ENCODE measurements at places on chromosomes 12 and 14.

DNA sequence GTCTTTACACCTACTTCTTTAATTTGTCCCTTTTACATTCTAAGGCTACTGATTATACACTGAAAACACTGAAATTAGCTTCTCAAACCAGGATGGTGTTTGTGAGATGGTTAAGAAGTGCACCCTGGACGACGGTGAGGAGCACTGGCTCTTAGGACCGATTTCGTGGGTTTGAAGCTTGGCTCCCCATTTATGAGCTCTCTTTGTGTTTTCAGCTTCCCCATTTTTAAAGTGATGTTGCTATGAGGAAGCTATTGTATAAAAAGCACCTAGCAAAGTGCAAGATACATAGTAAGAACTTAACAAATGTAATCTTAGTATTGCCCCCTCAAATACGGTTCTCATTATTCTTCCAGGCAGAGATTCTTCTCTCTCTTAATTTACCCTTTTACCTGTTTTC is 4.7 kb downstream of the NFYB start:
- no peak for DNase-seq

GRCh38 chr12:68998041-68998440 is 65.1 kb upstream of the CPM start:
- no peak for DNase-seq

GRCh38 chr14:94679106-94679810 is 67.1 kb downstream of the SERPINA3 start:
- no peak for DNase-seq

DNA sequence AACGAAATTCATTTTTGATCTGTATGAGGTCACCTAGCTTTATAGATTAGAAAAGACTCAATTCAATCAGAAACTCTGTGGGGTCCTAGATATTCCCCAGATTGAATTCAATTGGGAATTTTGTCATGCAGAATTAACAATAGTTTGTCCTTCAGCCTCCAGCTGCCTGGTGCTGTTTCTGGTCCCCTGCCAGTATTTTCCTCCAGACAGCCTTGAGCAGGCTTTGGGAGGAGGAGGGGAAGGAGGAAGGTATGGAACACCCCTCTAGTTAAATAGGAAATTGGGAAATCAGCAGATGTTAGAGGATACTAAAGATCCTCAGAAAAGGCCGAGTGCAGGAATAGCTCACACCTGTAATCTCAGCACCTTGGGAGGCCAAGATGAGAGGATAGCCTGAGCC is 10.6 kb downstream of the GRIP1 start:
- no peak for DNase-seq

DNA sequence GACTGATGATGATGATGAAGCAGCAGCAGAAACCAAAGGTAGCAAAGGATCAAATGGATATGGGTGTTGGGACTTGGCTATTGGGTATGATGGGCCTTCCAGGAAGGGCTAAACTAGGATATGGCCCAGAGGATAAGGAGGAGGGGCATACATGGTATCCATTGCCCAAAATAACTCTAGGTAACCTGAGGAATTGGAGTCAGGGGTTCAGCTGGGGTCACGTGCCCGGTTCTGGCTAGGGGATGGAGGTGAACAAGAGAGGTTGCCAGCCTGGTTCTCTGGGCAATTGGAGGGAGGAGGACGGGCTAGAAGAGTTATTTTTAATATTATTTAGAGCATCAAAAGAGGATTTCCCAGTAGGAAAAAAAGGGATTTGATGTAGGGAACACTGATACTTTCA is 2.7 kb upstream of the ANKRD52 start:
- no peak for DNase-seq

GRCh38 chr12:52258335-52258901 is 16.0 kb upstream of the KRT86 start:
- DNase-seq: no peak

DNA sequence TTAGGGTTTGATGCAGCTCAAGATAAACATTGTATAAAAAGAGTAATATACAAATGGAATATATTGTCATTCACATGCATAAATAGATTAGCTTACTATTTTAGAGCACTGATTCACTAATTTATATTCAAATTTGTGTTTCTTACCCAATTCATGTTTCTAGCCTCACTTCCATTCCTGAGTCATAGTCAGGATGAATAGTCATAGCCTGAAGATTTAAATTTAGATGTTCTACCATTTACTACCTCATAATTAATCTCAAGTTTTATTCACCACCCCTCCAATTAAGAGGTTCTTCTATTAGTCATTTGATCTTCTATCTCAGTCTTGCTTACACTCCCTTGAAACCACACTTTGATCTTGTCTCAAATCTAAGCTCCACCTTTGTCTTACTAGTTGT is 38.7 kb downstream of the ANO4 start:
- DNase-seq: no peak

- DNase-seq: peak; percentile 17
Observed at GRCh38 chr12:129911428-129912049, 7.7 kb upstream of the TMEM132D start.

DNA sequence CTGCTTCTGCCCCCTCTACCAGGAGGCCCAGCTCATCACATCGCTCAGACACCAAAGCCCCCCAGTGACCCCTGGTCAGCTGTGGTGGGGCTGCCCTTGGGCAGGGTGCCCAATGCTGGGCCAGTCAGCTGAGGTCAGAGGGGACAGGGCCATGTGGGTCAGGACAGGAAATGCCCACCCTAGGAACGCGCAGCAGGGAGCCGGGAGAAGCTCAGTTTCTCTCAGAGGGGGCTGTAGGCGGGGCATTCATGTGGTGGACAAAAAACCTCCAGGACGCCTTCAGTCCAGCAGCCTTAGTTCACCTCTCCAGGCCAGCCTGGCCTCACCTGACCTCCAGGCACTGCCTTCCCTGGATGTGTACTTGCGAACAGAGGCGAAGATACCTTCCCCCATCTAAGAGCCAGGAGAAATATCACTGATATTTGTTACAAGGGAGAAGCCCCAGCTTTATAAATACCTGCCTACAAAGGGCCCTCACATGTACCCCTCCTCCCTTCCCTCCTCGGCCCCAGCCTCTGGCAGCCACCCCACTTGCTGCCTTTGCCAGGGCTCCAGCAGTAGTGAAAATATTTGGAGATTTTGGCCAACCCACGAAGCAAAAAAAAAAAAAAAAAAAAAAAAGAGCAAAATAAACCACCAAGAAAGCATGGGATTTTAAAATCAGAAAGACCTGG is 41.9 kb upstream of the PLEKHG6 start:
- no peak for DNase-seq

GRCh38 chr12:129871991-129872972 is 31.5 kb downstream of the TMEM132D start:
- DNase-seq: no peak

DNA sequence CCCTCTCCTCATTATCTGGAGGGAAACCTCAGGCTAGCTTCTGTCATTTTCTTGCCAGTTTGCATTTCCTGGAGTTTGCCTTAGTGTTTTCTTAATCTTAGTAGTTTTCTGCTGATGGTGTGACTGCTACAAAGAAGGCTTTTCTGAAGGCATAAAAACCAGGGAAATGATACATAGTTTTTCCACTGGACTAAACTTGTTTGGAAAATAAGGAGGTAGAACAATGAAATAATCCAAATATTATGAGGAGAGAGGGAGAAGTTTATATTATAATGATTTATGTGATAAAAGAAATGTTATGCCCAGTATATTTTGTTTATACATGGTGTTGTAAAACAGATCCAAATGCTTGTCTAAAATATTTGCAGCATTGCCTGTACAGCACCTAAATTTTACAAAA is 22.2 kb downstream of the DAAM1 start:
- DNase-seq: no peak

DNA sequence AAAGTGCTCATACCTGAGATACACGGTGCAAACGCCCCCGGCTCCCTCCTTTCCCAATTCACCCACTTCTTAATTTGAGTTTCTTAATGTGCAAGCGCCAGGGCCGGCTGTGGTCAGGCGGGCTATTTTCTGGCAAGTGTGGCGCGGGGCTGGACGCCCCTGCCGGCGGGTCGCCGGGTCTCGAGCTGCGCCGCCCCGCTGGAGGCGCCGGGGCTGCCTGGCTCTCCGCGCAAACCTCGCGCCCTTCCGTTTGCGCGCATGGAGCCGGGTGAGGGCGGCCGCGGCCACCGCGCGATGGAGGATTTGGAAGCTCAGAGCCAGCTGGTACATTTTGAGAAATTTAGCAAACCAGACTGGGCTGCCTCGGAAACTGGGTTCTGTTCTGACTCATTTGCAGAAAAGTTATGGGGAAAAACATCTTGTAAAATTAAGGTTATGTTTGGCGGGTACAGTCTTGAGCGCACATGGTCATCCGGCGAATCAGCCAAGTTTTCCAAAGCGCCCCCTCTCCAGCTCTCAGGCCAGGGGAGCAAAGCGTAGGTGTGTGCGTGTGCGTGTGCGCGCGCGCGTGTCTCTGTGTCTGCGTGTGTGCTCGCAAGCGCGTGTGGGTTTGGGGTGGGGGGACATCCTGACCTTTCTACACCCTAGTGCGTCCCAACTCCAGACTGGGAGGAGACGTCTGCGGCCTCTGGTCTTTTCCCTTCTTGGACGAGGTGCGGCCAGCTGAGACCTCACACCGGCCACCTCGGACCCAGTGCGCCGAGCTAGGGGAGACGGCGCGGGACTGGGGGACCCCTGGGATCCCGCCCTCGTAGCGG is 6.5 kb upstream of the OTX2 start:
- no peak for DNase-seq

DNA sequence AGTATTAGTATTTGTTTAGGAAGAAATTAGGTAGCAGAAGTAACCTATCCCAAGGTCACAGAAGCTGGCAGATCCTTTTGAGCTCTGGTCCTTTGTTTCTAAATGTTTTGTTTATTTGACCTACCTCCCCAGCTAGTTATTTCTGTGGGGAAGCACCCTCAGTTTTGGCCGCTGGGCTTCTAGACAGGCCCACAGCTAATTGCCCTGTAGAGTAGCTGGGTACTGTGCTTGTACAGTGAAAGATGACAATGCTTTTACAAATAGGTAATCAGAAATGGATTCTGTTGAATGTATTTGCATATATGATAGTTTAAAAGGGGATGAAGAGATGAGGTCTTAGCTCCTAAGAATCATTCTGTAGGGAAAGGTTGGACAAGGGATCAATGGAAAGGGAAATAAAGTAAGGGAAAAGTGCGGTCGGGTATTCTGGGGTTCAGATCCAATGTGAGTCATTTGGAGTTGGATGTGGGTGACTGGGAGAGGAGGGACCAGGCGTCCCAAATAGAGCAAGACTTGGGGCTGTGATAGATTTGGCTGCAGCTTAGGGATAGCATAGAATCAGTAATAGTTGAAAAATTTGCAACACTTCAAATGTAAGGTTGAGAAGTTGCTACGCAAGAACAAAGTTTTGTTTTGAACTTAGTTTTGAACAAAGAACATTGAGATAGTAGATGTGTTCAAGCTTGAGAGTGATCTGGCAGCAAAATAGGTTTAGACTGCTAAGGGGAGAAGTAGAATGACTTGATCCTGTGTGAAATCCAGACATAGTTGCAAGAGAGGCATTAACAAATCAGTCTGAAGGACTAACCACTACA is 3.6 kb downstream of the NUDT4 start:
- DNase-seq: no peak

GRCh38 chr14:59356767-59357166 is 108.4 kb downstream of the GPR135 start:
- DNase-seq: no peak

GRCh38 chr12:67457136-67457535 is 188.0 kb downstream of the CAND1 start:
- no peak for DNase-seq

DNA sequence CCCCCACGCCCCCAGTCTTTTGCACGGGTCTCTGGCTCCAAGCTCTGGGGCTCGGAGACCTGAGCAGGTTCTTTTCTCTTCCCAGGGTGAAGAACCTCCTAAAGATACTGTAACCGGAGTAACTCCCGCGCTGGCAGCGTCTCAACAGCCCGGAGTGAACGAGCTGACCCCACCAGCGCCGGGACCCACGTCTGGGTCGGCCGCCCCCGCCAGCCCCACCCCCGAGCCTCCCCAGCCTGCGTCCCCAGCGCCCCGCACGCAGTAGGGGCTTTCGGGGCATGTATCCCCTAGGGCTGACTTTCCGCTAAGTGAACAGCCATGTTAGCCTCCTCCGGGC is 858 bp downstream of the SLC35F4 start:
- DNase-seq: no peak

DNA sequence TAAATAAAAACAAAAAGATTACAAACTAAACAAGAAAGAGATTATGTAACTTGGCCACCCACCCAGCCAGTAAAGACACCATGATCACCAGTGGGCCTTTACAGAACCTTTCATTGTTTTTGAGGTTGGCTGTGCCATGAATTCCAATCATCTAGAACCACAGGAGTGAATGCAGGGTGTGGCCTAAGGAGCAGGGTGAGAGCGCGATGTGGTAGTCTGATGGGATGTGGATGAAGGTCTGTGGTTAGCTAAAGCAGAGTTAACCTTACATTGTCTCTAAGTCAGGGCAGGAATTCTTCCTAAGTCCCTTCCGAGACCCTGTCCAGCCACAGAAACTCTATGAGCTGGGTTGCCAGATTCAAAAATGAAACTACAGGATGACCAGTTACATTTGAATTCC is 54.0 kb upstream of the CDKN3 start:
- DNase-seq: no peak

GRCh38 chr14:33484264-33484663 is 466.6 kb downstream of the EGLN3 start:
- no peak for DNase-seq

- no peak for DNase-seq
Observed at GRCh38 chr12:112564160-112564784, 145.5 kb downstream of the PTPN11 start.
